Activated CD4-positive, CD25-positive, alpha-beta regulatory T cell (primary cell): ENCODE measurements at places on chromosomes 5 and 9.

GRCh38 chr5:59188419-59189225 is 605.7 kb downstream of the RAB3C start:
- peak; percentile 6 for DNase-seq

DNA sequence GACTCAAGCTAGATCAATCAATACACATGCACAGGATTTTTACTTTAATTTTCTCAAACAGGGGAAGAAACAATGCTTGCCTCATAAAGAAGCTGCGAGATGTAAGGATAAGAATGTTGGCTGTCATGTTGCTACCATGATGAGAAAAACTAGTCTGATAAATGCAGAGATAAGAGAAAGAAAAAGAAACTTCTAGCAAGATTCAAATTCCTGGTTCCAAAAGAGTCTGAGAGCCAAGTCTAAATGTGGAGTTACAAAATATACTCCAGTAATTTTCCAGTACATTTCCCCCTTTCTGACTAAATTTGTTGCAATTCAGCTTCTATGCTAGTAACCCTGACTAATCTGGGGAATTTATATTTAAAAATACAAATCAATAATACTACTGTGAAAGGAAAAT is 10.4 kb upstream of the ANXA1 start:
- DNase-seq, result no peak

DNA sequence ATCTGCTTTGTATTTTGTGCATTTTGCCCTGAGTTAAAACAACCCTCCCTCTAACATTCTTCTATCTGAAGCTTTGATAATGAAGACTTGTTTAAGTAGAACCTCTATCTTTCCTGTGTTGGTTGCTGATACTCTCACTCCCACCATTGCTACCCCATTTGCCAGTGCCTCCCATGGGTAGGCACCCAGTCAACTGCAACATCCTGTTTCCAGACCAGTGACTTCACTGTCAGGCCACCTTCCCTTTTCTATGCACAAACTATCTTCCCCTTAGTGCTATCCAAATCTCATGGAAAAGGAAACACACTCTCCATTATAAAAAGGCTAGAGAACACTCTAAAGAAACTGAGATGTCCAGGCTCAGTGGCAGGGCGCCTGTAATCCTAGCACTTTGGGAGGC is 5.6 kb upstream of the IARS1 start:
- no peak for DNase-seq

- DNase-seq, result no peak
Measured at GRCh38 chr5:151696470-151697061, 9.9 kb upstream of the SPARC start.

GRCh38 chr5:26889815-26890214 is 148.6 kb downstream of the CDH9 start:
- no peak for DNase-seq

GRCh38 chr9:84677080-84677479 is 7.6 kb downstream of the NTRK2 start:
- DNase-seq, result no peak

DNA sequence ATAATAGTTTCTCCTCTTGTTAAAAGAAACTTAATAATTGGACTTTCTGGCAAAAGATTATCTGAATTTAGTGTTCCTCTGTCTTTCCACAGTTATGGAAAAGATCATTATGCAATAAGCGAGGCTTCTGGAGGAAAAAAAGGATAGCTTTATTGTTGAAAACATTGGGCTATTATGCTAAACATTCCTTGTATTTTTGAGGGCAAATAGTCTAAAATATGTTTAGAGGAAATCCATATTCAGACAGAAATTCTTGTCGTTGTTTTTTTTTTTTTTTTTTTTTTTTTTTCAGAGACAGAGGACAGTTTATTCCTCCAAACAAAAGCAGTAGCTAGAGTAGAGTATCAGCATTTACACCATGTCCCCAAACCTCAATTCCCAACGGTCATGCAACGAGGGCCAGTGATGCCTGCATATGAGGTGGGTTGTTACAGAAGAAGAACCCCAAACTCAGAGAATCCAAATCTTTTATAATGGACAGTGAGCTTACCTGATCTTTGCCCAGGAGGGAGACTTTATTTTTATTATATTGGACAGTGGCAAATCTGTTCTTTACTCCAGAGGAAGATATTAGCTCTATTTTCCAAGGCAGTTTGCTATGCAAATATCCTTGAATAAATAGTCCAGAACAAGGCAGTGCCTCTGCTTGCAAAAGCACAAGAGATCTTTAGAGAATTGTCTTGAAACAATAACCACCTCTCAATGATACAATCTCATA is 48.4 kb upstream of the CDK5RAP2 start:
- DNase-seq, result no peak

GRCh38 chr5:81166430-81166829 is 66.7 kb upstream of the CKMT2 start:
- DNase-seq, result no peak

- DNase-seq, result no peak
Measured at GRCh38 chr9:34796924-34797323, 87.0 kb upstream of the CCL21 start.

GRCh38 chr5:151213803-151214613 is 9.9 kb downstream of the CCDC69 start:
- DNase-seq, result peak; percentile 44

DNA sequence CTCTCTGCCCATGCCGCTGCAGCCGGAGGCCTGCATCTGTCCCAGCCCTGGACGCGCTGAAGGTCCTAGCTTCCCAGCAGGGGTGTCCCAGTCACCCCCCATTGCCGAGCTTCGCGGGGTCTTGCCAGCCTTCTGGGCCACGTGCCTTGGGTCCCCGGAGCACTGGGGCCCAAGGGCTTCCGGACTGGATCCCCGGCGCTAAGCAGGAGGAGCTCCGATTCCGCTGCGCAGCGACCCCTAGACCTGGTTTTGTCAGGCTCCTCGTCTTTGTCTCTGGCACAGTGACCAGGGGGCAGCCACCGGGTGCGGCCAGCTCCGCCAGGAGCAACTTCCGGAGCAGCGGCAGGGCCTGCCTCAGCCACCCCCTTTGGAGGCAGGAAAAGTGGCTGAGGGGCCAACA is 3.3 kb upstream of the IRX1 start:
- no peak for DNase-seq

GRCh38 chr5:58183078-58183785 is 276.7 kb downstream of the PLK2 start:
- DNase-seq, result no peak

DNA sequence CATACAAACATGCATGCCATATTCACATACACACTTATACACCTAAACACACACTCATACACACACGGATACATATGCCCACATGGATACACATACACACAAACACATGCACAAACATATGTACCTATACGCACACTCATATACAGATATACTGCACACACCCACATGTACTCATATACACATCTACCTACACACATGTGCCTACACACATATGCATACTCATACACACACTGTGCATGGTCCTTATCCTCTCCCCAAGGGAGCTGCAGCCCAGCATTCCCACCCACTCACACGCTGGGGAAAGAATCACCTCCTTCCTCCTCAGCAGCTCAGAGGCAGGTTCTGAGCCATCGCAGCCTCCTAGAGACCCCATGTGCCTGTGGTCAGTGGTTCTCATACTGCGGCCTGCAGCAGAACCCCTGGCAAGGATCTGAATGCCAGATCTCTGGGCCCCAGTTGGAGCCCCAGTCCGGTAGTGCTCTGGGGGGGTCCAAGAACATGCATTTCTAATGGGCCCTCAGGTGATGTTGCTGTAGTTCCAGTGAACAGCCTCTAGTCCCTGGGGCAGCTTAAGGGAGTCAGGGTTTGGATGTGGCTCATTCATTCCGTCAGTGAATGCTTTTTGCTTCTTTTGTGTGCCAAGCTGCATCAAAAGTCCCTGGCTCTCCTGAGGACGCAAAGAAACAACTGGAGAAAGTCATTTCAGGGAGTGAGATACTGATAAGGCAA is 39.0 kb downstream of the SEMA4D start:
- DNase-seq, result no peak

GRCh38 chr9:84123648-84124406 is 143.2 kb downstream of the RMI1 start:
- no peak for DNase-seq

DNA sequence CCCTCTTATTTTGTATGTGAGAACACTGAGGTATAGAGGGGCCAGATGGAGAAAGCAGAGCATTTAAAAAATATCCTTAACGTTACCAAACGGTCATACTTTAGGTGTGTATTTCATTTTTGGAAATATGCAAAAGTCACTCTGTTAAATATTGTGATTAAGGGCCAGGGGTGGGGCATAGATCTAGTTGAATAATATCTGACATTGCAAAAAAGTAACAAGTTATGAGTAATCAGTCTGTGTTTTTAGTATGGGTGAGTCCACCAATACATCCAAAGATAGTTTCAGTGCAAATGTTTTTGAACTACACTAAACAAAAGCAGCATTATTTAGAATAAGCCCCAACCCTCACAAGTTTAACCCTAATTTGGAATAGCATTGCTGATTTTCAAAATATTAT is 45.3 kb upstream of the CCDC112 start:
- no peak for DNase-seq

- no peak for DNase-seq
Measured at GRCh38 chr9:109107402-109108240, 12.1 kb downstream of the TMEM245 start.

DNA sequence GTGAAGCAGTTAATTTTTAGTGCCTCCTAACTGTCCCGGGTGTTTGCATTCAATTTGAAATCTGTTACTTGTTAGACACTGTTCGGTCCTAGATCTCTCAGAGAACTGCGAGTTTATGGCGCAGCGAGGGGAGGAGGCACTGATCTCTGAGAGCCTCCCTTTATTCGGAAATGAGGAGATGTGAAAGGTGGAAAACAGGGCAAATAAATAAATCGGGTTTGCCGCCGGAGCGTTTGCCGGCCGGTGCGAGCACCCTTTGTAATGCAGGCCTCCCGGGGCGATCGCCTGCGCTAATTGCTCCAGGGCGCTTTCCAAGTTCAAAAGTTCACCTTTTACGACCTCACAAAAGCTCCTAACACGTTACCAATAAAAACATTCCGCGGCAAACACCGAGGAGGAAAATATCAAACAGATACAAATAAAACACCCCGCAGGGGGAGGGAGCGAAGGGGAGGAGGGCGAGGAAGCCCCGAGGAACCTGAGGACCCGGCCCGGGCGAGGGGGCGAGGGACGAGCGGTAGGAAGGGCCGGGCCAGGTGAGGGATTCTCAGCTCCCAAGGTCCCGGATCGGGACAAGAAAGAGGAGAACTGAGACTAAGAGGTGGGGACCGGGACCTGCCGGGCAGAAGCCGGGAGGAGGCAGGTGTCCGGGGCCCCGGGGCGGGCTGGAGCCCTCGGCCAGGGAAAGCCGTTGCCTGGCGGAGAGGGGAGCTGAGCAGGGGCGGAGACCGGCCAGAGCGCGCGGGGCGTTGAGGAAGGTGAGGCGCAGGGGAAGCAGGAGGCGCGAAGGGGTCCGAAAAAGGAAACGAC is 1.4 kb downstream of the NR6A1 start:
- DNase-seq, result no peak

- DNase-seq, result no peak
Measured at GRCh38 chr5:173592050-173592669, 24.3 kb downstream of the BOD1 start.

- no peak for DNase-seq
Measured at GRCh38 chr9:97895695-97896332, 26.5 kb downstream of the TRMO start.

GRCh38 chr9:123281659-123282350 is 13.4 kb upstream of the STRBP start:
- DNase-seq, result no peak

GRCh38 chr5:61813361-61813760 is 481.3 kb downstream of the ZSWIM6 start:
- no peak for DNase-seq

GRCh38 chr9:14585730-14586473 is 107.3 kb downstream of the ZDHHC21 start:
- no peak for DNase-seq

GRCh38 chr5:172733131-172733973 is 37.6 kb downstream of the DUSP1 start:
- DNase-seq, result no peak

DNA sequence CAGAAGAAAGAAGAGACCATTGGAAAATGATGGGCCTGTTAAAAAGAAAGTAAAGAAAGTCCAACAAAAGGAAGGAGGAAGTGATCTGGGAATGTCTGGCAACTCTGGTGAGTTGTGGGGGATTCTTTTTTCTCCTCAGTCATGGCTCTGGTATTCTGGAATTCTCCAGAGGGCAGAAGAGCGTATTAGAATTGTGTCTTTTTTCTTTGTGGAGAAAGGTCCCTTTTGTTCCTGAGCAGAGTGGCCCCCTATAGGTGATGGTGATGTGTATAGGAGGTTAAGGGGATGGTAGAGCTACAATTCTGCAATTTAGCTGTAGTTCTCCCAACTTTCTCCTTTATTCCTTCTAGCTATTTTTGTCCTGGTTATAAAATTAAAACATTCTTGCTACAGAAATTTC is 1.6 kb upstream of the DHFR start:
- no peak for DNase-seq

- DNase-seq, result no peak
Measured at GRCh38 chr5:109844148-109844547, 154.4 kb downstream of the MAN2A1 start.

DNA sequence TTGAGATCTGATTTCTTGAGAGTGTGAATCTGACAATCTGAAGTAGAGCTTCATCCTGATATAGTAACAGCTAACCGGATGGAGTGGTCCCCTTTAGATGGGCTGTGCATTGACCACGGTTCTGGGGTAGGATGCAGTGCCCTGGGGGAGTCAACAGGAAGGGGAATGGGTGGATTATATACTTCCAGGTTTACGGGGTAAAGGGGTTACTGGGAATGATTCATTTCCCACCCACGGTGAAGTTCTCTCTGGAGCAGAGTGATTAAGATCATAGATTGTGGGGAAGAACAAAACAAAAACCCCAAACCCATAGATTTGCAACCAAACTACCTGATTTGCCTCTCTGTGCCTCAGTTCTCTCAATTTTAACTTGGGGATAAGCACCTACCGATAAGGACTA is 1.5 kb upstream of the B4GALT7 start:
- no peak for DNase-seq

DNA sequence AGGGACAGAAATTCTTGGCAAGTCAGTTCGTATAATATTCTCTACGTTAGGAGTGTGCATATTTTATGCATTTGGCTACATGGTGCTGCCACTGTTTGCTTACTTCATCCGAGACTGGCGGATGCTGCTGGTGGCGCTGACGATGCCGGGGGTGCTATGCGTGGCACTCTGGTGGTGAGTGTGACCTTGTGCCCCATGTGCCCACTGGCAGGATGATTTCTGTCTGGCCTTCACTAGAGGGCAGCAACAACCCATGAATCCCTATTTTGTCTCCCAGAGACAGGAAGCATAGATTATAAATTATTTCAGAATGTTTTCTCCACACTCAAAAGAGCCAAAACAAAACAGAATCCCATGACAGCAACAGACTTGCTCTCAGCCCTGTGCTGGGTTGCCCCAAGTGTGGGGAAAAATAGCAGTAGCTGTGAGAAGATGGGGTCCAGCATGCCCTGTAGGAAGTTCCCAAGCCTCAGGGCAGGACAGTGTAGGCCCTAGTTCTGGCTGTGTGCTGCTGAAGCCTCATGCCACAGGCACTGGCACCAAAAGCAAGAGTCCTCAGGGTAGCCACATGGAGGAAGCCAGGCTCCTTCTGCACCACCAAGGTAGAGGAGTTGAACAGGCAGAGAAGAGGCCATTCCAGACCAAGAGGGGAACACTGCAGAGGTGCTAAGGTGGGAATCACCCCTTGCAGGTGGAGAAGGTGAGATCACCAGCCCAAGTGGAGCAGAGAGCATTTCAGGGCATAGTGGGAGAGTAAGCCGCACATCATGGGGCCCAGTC is 16.0 kb downstream of the SLC22A5 start:
- DNase-seq, result peak; percentile 33
